ENCODE measurements at places on chromosomes 6 and 20.

DNA sequence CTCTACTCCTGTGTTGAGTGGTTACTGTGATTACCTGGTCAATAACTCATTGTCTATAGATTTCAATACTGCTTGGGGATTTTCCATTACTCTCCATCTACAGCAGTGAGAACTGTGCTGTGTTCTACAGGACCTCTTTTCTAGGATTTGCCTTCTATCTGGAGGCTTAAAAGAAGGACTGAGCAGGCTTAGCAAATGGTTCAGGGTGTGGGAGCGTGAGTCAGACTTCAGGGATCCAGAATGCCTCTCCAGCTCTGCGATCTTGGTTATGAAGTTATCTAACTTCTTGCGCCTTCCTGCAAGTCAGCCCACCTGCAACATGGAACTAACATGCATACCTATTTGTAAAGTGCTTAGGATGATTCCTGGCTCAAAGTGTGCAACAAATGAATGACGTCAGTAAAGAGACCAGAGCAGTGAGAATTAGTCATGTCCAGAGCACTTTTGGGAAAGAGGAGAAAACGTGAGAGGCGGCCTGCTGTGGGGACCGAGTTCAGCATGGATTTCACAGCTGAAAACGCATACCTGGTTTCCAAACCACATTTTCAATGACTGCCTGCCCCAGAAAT is 610.1 kb upstream of the CDH4 start:
- no peak for DNase-seq

GRCh38 chr20:26216025-26216424 is 519.4 kb upstream of the ZNF337 start:
- DNase-seq, result no peak

DNA sequence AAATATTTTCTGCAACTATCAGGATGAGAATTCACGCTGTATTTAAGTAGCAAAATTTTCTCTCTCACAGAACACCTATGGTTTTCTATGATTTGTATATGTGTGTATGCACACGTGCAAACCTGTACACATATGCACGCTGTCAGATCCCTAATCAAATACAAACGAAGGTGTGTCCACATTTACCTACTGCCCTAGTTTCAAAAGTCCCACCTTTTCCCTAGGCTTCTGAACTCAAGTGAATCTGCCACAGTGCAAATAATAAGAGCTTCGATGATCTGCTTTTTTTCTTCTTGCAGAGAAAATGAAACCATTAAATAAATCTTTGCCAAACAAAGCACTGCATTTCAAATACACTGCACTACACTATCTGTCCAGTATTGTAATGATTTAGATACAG is 6.5 kb downstream of the HIVEP2 start:
- DNase-seq, result no peak

DNA sequence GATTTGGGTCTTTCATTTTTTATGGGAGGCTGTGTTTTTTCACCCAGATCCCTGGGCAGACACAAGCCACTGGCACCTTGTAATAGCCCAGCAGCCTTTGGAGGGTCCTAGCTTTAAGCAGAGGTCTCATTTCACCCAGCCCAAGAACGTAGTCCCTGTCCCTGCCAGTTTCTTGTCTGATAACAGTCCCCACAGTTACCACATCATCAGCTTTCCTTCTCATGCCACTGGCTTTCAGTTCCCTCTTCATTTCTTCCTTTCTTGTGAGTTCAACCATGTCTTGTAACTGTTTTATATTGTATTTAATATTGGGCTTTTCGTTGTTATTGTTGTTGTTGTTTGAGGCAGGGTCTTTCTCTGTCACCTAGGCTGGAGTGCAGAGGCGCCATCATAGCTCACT is 10.6 kb downstream of the PNPLA1 start:
- no peak for DNase-seq

GRCh38 chr6:56246881-56247653 is at the start of gene COL21A1:
Gene COL21A1 (minus strand): TSS chr6:56247580. CDS start chr6:56182618, 64,962 bp downstream.
- DNase-seq, result no peak

DNA sequence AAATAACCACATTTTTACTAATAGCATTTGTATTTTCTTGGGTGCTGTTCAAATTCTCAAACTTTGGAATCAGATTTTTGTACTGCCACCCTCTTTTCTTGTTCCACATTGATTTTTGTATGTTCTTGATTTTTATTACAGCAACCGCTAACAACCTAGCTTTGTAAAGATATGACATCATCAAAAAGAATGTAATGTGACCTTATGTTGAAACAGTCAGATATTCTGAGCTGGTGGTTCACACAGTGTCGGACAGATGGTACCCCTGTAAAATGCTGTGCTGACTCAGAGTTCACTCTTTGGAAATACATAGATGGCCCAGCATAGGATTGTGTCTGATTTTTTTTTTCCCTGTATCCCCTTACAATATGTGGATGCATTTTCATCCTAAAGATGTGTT is 118.9 kb downstream of the QKI start:
- no peak for DNase-seq

DNA sequence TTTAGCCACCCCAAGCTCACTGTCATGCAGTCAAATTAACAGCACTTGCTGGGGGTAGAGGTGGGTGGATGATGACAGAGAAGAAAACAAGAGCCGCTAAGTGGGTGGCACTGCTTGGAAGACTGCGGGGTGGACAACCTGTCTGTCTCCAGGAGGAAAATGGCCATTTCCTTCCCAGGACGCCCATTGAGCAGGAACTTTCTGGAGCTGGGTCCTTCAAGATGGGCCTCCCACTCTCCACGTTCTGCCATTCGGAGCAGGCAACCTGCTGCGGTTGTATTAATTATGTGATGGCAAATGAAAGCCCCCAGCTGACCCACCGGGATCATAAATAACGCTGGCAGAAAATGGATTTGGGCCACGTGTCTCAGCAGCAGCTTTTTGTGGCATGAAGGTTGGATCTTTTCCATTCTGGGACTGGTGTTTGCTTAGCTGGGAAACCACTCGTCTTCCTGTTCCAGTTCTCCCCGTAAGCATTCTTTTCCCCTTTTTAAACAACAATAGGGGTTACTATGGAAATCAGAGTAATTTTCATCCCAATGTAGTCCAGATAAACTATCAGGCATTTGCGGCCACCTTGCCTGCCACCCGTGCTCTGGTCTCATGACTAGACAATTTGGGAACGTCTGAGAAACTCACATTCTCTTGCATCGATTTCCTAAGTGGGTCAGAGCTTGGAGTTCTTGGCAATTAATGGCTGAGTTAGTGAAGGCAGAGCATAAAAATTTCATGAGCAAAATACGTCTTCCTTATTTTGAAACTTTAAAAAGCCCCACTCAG is 215.5 kb downstream of the ANKRD60 start:
- DNase-seq, result no peak
